Right atrium auricular region (tissue), 2 donors: ENCODE measurements at places on chromosomes 11 and 22.

GRCh38 chr11:24373516-24373915, 123.3 kb upstream of the LUZP2 start:
- DNase-seq, result no peak

DNA sequence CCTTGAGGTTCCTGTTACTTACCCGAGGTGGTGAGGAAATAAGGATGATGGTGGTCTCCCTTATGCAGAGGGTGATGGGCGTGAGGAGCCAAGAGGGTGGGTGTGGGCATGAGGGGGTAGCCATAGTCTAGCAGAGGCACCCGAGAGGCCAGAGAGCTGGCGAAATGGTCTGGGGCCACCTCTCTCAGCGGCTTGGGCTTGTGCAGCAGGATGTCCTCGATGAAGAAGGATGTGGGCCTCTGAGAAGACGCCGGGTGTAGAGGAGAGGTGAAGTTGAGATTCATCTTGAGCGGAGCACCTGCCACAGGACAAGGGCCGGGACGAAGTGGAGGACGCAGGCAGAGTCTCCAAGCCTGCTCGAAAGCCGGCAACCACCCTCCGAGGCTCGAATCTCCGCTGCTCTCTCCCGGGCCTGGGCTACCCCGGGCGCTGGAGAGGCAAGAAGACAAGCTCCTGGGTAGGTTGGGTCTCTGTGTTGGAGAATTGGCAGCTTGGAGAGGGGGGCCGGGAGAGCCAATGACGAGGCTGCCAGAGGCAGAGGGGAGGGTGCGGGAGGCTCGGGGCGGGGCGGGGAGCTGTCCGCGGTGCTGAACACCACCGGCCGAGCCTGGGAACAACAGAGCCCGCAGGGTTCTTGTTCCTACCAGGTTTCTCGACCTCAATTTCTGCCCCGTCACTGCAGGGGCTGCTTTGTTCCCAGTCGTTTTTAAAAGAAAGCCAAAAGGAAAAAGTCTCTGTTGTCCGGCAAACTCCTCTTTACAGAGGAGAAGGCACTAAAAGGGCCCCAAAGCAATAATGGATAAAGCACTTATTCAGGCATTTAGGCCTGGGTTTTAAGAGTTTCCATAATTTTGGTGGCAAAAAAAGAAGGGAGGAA, at the start of gene BSX:
Gene BSX (minus strand): TSS at position 447 of the 877 bp plus-strand sequence. CDS start 163 bp downstream, at position 284.
- DNase-seq, result no peak

DNA sequence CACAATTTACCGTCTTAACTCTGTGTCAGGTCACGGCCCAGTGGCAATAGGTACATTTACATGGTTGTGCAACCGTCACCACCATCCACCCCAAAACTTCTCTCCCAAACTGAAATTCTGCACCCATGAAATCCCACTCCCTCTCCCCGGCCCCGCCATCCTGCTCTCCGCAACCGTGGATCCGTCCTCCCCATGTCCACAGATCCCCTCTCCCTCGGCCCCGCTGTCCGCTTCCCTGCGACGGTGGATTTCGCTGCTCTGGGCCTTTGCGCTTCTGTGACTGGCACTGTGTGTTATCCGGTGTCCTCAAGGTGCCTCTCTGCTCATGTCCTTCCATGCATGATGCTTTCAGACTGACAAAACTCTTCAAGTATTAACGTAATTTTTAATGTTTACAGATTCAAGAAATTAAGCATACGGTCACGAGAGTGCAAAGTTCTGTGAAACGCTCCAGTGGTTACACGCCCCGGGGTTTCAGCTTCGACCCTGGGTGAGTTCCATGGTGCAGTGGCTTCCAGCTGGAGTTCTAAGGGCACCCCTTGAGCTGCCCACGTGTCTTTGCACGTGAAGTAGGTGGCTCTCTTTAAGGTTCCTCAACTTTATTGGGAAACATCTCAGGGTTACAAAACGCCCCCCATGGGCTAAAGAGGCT, 76.4 kb downstream of the KCNQ1 start:
- peak; percentile 44 for DNase-seq

- no peak for DNase-seq
Observed at GRCh38 chr11:82056450-82056849, 677.2 kb downstream of the FAM181B start.

GRCh38 chr22:31683181-31684105, 21.4 kb upstream of the PISD start:
- DNase-seq, result no peak

- no peak for DNase-seq
Observed at GRCh38 chr11:91630916-91631673, 593.5 kb upstream of the FAT3 start.

DNA sequence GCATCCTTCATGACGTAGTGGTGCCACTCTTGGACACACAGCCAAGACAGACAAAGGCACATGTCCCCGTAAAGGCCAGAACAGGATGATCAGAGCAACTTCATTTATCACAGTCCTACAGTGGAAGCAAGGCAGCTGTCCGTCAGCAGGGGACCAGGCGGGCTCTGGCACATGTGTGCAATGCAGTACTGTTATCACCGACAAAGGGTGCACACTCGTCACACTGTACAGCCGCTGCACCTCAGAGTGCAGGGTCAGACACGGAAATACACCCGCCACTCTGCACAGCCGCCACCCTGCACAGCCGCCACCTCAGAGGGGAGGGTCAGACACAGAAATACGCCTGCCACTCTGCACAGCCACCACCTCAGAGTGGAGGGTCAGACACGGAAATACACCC, 13.4 kb upstream of the IL17REL start:
- no peak for DNase-seq

DNA sequence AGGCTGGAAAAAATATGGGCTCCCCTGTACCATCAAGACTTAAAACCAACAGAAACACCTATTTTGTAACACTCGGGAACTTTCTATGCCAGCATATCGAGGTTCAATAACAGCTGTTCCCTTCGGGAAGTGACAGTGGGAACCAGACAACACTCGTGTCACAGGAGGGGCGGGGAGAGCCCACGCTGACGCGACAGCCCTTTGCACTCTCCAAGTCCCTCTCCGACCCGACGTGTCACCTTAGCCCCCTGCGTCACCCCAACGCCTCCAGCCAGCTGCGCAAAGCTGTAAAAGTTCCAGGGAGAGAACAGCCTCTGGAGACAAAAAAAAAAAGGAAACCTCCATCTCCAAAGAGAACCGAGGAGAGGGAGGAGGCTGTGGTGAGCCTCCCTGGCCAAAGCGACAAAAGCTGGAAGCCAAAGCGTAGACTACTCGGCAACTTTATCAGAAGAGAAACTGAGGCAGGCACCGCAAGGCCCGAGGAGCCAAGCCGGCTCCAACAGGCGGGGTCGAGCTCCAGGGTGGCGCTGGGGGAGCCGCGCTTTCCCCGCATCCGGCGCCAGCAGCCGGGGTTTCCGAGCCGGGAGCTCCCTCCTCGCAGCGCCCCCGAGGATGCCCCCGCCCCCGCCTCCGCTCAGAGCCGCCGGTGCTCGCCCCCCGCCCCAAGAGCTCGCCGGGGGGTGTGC, 751 bp downstream of the ARFGAP3 start:
- DNase-seq, result peak; percentile 75

- no peak for DNase-seq
Observed at GRCh38 chr11:103947546-103947919, 88.9 kb upstream of the DDI1 start.

DNA sequence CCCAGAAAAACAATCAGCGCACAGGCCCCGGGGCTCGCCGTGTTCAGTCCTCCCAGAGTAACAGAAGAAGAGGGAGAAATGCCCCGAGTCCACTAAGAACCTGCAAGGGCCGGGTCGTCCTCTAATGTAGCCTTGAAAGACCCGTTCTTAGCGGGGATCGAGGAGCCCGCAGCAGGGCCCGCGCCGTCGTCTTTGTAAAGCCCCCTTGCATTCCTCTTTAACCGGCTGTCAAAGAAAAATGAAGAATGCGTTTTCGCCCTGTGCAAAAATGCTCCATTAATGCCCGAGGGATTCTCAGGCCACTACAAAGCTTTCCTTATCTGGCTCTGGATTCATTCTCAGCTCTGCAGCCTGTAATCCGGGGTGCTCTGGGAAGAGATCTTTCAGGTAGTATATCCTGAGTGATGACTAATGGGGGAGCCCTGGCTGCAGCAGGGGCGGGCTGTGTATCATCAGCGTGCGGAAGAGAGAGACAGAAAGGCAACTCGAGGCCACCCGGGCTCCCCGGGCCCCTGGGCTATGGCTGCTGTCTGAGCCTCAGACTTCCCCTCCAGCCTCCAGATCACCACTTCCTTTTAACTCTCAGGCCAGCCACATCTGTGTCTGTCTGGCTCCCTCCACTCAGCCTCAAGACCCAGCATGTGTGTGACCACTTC, 78.2 kb downstream of the FBLN1 start:
- no peak for DNase-seq

DNA sequence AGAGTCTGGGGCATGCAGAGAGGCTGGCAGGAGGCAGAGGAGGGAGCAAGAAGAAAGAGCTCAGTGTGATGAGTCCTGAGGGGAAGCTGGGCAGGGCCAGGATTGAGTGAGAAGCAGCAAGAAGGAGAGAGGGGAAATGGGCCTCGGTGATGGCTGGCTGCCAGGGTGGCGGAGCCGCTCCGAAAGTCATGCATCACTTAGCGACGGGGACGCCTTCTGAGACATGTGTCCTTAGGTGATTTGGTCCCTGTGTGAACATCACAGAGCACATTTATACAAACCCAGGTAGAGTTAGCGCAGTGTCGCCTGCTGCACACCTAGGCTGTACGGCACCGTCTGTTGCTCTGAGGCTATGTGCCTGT, 15.1 kb downstream of the TBC1D22A start:
- no peak for DNase-seq

- no peak for DNase-seq
Observed at GRCh38 chr11:18492888-18493287, 33.9 kb downstream of the TSG101 start.

DNA sequence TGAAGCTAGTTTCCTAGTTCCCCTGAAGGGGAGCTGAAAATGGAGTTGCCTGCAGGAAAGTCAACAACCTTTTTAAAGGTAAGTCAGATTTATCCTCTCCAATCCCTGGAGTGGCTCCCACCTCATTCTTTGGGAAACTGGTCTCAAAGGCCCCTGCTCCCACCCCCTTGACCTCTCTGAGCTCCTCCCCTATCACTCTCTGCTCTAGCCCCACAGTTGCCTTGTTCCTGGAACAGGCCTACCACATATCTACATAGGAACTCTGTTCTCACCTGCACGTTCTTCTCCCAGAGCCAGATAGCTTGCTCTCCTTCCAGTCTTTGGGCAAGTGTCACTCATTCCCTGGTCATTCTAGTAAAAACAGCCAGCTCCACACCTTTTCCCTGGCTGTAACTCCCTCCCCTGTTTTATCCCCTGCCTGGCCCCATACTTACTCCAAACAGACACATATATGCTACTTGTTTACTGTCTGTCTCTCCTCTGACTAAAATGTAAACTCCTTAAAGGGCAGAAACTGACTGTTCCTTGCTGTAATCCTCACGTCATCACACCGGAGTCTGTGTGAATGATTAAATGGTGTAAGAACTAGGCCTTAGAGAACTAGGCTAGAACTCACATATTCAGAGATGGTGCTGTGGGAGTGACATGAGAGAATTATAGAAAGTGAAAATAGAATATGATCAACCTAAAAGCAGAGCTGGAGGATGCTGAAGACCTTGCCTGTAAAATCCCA, 53.3 kb downstream of the TCF20 start:
- DNase-seq, result no peak

DNA sequence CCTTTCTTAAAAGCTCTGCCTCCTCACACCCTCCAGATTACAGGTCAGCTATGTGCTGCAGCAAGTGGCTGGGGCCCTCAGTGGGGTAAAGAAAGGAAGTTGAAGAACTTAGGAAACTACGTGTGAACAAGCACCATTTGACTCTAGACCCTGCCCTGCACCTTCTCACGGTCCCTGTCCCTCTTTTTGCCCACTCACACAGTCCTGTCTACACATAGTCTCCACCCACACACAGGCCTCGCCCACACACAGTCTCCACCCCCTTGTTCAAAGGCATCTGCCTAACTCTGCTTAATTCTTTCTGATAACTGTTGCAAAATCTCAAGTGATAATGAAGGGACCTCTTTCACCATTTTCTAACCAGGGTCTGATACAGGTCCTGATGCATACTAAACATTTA, 59.0 kb downstream of the TMPRSS5 start:
- no peak for DNase-seq

DNA sequence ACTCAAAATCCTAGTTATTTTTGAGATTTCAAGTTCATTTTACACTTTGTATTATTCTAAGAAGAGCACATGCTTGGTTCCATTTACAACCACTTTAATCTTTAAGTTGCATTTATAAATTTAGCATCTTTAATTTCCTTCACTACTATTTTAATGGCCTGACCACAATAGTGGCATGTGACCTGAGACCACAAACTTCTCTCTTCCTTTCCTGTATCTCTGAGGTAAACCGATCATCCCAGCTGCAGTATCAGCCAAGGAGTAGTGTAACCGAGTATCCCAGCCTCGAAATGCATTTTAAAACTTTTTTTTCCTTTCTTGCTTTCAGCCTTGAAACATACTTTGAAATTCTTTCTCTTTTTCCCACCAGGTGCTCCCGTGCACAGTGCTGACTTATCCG, 28.7 kb upstream of the CBX6 start:
- no peak for DNase-seq

DNA sequence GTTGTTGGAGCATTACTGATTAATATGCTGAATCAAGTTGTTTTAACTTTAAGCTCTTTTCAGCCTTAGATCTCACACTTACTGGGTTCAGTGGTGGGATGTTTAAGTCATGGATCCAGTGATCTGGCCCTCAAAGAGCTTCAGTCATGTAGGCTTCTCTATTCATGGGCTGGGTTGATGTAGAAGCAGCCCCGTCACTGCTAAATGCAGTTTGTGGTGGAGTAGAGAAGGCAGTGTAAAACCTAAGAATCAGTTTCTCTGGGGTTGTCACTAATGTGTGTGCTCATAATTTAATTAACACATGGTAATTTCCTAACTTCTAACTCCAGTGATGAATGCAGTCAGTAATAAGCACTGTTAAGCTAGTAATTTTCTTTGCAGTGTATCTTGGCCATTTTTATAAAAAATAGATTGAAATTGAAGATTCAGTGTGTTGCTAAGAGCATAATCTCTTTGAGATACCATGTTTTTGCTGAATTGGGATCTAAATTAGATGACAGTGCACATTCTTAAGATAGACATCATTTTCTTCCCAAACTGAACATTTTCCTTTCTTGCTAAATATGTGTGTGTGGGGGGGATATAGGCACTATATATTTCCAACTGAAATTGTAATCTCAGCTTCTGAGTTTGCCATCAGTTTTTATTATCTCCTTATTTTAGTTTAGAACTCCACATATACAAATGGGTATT, 9.0 kb downstream of the SPCS2 start:
- DNase-seq, result no peak

GRCh38 chr22:45587638-45588505, 83.8 kb upstream of the ATXN10 start:
- DNase-seq, result no peak

GRCh38 chr11:132972565-132972964, 559.7 kb downstream of the OPCML start:
- no peak for DNase-seq

- DNase-seq, result no peak
Observed at GRCh38 chr11:130145975-130146776, 13.4 kb upstream of the ST14 start.

GRCh38 chr11:13008625-13009475, at the start of gene RASSF10:
Gene RASSF10, plus strand, starts transcription at chr11:13009316. Its CDS starts 261 bp downstream, at chr11:13009577.
- DNase-seq, result peak; percentile 65

GRCh38 chr22:29344137-29344536, 28.6 kb upstream of the RASL10A start:
- DNase-seq, result no peak

- DNase-seq, result no peak
Observed at GRCh38 chr11:14713496-14714244, 70.1 kb downstream of the PDE3B start.
